ENCODE measurements at places on chromosomes 2 and 18.

- DNase-seq = no peak
Measured at GRCh38 chr2:50347358-50348044, 684.4 kb downstream of the NRXN1 start.

GRCh38 chr2:78353168-78353567 is 672.3 kb upstream of the REG3G start:
- DNase-seq = no peak

DNA sequence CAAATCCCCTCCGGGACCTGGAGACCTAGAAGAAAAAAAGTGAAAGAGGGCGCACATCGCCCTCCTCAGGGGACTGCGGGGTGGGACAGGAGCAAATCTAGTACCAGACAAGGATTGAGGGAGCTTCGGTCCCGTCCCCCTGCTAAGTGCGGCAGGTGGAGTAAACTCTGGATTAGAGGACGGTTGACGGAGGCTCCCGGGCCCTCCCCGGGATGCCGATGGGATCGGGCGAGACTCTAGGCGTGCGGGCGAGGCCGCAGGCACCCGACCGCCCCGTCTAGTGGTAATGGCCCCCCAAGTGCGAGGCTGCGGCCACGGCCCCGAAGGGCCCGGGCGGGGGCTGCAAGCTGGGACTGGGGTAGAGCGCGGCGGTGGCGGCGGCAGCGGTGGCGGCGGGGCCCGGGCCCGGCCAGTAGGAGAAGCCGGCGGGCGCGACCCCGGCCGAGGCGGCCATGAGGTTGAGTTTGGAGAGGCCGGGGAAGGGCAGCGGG is 3.5 kb downstream of the FEV start:
- no peak for DNase-seq

GRCh38 chr2:117958186-117958585 is 55.7 kb downstream of the CCDC93 start:
- DNase-seq = no peak

GRCh38 chr2:56473524-56473923 is 289.7 kb downstream of the CCDC85A start:
- DNase-seq = no peak

DNA sequence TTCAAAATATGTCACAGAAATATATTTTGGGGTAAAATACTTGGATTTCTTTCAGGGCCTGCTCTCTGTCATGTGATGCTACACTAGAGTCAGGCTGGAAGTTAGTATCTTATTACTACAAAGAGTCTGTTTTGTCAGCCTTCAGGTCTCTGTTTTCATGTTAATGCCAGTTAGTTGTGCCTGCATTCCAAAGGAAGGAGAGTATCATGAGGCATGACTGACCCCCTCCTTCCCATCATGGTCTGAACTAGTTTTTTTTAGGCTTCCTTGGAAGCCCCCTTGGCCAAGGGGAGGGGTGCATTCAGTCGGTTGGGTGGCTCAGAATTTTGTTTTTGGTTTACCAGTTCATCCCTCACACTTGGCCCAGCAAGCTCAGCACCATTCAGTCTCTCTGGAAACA is 318.0 kb downstream of the ALK start:
- DNase-seq = no peak

DNA sequence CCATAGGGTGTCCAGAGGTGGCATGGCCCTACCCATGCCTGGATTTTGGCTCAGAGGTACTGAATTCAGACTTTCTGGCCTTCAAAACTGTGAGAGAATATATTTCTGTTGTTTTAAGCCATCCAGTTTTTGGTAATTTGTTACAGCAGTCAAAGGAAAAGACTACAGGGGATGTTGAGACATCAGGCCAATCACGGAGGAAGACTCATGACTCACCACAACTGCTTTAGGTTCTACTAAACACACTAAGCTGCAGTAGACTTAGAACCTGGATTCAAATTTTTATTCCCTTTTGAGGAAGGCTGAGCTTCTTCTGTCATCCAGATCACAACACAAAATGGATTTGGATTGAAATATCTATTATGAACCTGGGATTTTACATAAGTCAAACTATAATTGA is 12.0 kb upstream of the C2orf66 start:
- no peak for DNase-seq

GRCh38 chr2:23617167-23617810 is 232.3 kb downstream of the KLHL29 start:
- DNase-seq = no peak

DNA sequence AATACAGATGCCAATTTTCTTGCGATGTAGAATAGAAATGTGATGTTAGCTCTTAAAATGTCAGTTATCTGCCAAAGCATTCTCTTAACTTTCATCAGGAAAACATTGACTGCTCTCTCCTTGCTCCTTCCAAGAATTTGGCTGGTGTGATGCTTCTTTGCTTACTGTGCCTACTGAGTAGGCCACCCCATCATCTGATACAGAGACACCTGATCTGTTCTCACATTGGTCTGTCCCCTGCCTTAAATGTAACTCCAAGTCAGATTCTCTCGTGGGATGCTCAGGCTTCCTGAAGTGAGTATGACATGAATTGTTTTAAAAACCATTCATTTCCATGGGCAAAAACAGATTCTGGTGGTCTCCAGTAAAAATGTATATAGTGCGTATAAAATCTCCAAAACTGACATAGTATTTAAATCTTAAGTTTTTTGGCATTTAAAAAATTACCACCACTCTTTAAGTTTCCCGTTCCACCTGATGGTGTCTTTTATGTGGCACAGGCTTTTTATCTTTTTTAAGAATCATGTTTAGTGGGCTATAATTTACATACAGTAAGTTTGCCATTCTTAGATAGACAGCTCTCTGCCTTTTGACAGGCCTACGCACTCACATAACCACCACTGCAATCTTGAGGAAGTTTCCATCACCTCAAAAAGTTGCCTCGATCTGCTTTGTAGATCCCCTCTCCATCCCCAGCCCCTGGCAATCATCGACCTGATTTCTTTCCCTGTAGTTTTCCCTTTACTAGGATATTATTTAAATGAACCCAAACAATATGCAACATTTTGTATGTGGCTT is 36.6 kb downstream of the UBE2F start:
- DNase-seq = peak; percentile 21

GRCh38 chr2:201363857-201364560 is 6.9 kb upstream of the FLACC1 start:
- DNase-seq = no peak

- no peak for DNase-seq
Measured at GRCh38 chr18:2969695-2970094, 43.2 kb downstream of the LPIN2 start.

GRCh38 chr2:174606336-174606735 is 8.7 kb upstream of the WIPF1 start:
- no peak for DNase-seq

DNA sequence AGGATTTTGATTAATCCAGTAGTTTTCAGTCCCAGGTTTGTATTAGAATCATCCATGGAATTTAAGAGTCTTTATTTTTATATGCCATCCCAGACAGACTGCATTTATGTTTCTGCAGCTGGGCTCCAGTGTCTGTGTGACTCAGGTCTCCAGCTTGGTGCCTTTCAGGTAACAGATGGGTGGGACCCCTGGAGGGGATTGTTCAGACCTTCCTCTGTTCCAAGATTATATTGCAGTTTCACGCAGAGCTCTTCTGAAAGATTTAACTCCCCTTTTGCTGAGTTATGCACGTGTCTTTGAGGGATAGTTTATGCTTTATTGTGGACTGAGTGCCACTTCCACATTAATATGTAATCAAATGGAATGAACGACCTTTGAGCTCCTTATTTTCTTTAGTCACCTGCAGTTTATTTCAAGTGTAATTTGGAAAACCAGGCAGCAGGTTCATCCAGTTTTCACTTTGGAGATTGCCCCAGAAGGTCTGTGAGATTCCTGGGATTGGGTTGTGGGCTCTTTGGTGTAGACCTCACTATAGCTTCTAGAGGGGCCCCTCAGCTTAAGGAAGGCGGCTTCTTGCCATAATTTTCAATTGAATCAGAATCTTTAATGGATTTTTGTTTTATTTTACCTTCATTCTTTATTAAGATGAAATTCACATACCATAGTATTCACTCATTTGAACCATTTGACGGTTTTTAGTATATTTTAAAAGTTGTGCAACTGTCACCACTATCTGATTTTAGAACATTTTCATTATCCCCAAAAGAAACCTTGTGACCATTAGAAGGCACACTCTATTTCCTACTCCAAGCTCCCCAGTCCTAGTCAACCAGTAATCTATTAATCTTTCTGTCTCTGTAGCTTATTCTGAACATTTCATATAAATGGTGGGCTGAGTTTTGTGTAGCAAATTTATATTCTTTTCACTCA is 135.0 kb downstream of the WDSUB1 start:
- no peak for DNase-seq

GRCh38 chr2:5834501-5834900 is 142.3 kb downstream of the SOX11 start:
- DNase-seq = no peak

GRCh38 chr2:20573620-20574422 is 77.1 kb downstream of the HS1BP3 start:
- DNase-seq = no peak

All from stimulated activated CD8-positive, alpha-beta memory T cell treated with anti-CD3 and anti-CD28 coated beads, Interleukin-15, amount 100 ng/mL, for 4 hours (primary cell).